ENCODE measurements at places on chromosomes 5 and 9.

GRCh38 chr9:133322701-133323100 is 13.3 kb downstream of the SURF6 start:
- DNase-seq = no peak

DNA sequence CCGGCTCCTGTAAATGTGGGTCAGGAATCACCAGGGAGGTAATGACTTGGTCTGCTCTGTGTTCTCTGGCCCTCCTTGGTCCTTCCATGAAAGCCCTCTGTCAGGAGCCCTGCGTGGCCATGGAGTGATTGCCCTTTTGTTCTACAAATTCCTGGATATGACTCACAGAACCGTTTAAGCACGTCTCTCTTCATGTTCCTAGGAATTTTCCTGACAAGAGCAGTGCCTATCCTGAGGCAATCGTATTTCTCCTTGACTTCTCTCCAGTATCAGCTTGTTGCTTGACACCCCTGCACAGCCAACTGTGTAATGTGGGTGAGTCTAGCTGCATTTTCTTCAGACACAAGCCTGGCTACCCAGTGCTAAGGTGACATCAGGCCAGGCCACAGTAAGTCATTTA is 274.3 kb upstream of the ZNF462 start:
- DNase-seq = no peak

DNA sequence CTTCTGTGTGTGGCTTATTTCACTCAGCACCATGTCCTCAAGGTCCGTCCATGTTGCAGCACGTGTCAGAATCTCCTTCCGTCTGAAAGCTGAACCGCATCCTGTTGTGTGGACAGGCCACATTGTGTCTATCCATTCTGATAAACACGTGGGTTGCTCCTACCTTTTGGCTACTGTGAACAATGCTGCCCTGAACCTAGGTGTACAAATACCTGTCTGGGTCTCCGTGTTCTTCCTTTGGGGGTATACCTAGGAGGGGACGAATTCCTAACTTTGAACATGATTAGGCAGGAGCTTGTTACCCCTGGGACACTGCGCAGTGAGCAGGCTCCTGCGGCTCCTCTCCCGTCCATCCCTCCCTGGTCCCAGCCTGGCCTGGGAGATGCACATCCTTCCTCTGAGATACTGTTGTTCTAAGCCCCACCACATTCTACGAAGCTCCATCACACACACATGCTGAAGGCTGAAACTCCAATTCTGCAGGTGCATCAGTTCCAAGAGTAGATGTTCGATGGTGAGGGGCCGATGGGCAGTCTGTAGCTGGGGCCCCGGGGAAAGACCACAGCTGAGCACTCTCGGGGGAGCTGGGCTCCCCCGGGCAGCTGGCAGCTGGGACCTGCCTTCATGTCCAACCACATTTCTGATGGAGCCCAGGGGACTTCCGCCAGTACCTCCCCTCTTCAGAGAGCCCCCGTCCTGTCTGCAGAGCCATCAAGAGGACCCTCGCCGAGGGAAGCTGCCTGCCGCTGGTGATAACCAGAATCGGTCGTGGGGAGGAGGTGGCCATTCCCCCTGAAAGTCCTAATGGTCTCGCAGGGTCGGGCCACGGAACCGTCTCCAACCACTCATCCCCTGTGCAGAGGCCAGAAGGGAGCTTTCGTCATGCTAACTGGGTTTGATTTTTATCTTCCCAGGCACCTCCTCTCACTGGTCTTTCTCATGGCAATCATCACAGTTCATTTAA is 120.9 kb downstream of the COL23A1 start:
- DNase-seq = no peak

DNA sequence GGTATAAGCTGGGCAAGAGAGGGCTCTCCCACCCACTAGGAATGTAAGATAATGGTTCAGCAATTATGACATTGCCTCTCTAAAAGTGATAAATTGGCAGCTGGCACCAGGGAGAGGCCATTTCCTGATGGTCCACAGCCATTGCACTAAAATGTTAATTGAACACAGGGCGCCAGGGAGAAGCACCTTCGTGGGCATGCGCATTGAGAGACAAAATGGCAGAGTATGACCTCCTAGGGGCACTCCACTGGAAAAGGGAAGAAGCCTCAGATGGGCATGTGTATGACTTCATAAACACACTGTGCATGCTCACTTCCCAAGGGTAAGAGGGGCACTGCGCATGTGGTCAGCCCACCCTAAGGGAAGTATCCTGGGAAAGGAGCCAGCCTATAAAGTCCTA is 419.2 kb downstream of the AGTPBP1 start:
- no peak for DNase-seq

DNA sequence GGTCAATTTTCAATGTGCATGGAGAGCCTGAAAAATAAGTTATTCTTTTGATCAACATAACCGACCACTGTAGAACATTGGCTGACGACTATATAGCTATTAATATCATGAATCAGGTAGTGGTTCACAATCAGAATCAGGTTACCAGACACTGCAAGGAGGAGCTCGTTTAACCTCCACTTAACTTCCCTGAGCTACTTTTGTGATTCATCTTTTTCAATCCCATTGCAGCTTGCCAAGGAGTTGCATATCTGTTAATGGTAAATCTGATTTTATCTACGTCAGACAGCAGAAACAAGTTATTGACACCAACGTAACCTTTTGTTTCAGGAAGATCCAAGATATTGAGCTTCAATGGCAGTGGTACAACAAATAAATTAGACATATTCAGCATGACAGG is 2263.8 kb upstream of the ACO1 start:
- DNase-seq = no peak

- no peak for DNase-seq
Observed at GRCh38 chr5:78211052-78211451, 83.4 kb downstream of the AP3B1 start.

- no peak for DNase-seq
Observed at GRCh38 chr5:135824541-135825041, 9.9 kb upstream of the SLC25A48 start.

- DNase-seq = no peak
Observed at GRCh38 chr5:149680810-149681221, 49.3 kb upstream of the PPARGC1B start.

DNA sequence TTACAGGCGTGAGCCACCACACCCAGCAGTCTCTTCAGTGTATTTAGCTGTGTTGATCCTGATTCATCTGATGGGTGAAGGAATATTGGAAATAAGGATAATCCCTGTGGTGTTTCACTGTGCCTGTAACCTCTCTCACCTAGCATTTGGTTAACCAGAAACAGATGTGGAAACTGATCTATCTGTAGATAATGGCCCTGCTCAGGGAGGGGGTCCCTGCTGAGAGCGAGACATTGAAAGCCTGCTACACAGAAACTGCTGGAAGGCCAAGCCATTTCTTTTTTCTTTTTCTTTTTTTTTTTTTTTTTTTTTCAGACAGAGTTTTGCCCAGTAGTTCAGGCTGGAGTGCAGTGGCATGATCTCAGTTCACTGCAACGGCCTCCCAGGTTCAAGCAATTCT is 28.4 kb downstream of the QRFP start:
- DNase-seq = no peak

GRCh38 chr5:57532513-57533497 is 50.2 kb upstream of the ACTBL2 start:
- no peak for DNase-seq

DNA sequence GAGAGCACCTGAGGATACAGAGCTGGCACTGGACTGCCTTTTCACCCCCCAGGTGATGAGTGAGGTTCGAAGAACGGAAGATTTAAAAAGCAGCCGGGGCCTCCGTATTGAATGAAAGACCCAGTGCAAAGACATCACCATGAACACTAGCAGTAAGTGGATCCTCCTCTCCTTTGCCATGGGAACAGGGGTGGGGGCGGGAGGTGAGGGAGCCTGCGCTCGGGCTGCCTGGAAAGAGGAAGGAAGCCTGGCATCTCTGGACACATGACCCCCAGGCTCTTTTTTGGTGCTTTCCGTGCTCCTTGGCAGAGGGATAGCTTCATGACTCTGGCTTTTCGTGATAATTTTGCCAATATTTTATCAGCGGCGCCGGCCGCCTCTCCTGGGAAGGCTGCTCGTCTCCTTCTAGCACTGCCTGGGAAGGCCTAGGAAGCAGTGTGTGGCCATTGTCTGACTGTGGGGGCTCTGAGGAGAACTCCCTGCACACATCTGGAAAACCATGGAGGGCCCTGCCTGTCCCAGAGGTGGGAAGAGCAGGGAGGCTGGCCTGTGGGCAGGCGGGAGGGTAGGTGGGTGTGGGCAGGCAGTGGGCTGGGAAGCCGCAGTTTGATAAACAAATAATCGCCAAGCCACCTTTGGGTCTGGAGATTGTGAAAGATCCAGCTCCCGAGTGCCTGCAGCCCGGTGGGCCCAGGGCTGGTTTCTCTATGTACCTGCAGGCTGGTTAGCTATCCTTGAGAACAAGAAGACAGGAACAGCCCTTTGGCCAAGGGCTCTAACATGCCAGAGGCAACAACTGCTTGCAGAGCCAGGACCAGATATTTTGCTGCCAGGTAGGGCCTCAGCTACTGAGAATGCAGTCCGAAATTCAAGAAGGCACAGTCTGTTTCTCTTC is 911 bp downstream of the ABLIM3 start:
- no peak for DNase-seq

DNA sequence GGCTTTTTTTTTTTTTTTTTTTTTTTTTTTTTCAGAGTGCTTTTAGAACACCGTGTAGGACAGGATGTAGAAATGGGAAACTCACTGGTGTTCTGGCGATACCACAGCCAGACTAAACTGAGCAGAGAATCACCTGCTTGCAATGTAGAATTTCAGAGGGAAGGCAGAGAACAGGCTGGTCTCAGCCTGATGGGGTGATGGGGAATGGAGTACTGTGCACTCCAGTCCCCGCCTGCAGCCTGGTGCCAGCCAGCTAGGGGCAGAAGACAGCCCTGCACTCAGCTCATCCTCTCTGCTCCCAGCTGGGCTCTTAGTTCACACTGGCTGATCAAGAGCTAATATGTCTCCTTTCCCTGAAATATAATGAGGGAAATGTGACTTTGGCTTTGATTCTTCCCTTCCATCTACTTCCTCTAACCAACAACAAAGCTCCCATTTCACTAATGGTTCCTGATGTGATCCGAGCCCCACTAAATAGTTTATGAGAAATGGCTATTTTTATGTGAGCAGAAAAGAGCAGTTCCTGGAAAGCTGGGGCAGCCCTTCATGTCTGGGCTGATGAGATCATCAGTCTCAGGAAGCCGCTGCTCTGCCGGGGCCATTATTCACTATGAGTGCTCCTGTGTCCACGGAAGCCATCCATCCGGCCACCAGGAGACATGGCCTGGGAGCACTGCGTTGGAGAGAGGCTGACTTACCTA is 209.7 kb downstream of the GADD45G start:
- DNase-seq = no peak

DNA sequence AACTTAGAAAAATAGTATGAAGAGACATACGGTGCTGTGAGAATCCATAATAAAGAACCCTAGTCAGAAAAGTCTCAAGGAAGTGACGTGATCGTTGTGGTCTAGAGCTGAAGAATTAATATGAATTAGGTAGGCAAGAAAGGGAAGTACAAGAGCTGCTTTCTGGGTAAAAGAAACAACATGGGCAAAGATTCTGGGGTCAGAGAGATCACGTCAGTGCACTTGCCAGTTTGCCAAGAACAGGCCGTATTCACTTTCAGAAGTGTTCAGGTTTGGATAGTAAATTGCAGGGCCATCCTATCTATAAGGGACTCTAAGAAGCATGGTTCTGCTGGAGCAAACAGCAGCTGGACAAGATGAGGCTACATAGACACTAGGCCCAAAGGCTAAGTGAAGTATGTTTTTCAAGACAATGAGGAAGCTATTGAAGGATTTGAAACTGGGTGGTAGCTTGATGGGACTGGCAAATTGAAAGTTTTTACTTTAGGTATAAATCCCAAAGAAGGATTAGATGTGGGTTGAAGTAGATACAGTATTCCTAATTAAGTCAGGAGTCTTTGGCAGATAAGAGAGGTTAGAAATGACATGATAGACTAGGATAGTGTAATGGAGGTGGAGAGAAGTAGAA is 4.8 kb upstream of the CHD1 start:
- DNase-seq = no peak

DNA sequence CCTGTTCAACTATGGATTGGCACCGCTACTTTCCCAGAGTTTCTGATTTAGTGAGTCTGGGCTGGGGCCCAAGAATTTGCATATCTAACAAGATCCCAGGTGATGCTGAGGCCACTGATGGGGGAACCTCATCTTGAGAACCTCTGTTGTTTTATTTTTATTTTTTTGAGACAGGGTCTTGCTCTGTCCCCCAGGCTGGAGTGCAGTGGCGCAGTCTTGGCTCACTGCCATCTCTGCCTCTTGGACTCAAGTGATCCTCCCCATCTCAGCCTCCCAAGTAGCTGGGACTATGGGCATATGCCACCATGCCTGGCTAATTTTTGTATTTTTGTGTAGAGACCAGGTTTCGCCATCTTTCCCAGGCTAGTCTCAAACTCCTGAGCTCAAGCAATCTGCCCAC is 35.7 kb downstream of the LMX1B start:
- no peak for DNase-seq

DNA sequence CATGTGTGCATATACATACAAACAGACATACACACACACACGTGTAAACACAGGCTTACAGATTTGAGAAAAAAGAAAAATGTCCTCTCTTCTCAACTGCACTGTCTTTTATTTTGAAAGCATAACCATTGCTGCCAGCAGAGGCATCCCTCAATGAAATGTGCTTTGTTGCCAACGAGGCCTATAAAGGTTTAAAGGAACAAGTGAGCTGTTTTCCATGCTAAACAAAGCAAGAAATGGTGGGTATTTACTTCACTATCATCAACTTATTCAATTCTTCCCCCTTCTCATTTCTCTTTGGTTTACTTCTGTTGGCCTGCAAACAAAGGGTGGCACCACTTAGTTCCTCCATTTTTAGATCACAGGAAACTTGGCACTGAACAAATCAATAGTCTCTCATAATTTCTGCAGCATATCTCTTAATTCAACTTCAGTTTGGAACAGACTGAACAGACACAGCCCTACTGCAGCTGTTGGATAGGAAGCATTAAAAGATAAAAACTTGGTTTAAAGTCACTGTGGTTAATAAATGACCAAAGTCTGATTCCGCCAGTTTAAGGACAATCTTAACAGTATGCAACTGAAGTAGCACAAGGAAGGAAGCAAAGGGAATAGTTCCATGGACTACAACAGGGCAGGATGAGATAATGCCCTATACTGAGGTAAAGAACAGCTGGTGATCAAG is 21.7 kb downstream of the TTC33 start:
- no peak for DNase-seq

- DNase-seq = no peak
Observed at GRCh38 chr9:105259731-105260612, 15.5 kb downstream of the SLC44A1 start.

- no peak for DNase-seq
Observed at GRCh38 chr9:68793605-68794343, 88.7 kb downstream of the PIP5K1B start.

Data from activated CD8-positive, alpha-beta memory T cell treated with anti-CD3 and anti-CD28 coated beads for 4 hours (primary cell).